ENCODE measurements at places on chromosomes 4 and X.

GRCh38 chr4:36399762-36400353, 118.4 kb downstream of the DTHD1 start:
- DNase-seq, result no peak

- DNase-seq, result no peak
These were observed 134.3 kb downstream of the GUCY2F start for GRCh38 chrX:109347632-109348031.

DNA sequence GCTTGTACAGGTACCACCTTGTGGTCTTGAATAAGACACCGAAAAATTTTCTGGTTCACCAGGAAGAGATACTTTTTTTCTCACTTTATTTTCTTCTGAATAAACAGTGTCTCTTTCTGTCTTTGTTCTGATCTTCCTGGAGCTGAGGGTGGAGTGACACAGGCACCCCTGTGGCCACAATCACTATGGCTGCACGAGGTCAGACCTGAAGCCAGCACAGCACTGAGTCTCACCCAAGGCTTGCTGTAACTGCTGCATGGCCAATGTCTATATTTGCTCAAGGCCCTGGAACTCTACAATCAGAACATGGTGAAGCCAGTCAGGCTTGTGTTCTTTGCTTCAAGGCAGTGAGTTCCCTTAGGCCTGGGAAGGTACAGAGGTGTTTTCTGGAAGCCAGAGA, 87.2 kb downstream of the GPR174 start:
- no peak for DNase-seq

DNA sequence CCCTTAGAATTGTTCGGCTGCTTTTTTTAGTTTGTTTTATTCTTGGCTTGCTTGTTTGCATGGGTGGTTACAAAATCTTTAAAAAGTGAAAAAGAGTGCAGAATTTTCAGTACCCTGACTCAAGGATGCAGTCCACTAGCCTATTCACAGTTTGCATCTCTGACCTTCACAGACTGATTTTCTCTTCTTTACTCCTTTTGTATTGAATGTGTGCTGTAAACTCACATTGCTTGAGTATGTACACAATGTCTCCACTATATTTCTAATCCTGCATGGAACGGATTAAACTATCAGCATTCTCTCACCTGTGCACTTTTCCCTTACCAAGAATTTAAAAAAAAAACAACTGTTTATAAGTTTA, 22.2 kb upstream of the GPM6A start:
- no peak for DNase-seq

DNA sequence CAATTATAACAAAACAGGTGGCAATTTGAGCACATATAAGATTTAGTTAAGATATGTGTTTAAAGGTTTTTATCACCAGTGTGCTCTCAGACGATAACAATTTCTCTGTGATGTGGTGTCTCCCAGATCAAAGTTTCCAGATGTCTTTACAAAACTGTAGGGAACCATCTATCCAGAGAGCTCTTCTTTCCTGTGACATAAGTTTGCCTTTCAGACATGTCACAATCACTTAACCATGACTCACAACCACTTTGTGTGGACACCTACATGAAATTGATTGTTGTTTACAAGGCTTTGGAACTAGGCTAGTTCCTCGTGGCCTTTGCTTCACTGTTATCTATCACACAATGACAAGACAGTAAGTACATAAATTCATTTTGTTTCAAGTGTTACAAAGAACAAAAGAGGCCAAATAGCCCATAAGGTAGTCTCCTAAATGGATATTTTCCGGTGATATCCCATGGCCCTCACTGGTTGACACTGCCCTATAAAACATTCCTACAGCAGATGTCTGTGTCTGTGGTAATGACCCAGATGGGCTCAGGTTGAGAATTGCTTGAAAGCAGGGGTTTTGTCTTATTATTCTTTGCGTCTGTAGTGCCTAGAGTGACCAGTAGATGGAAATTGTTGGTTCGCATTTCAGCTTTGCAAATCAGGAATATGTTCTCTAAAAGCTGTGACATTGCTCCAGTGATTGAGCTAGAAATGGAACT, 297.8 kb upstream of the FAM241A start:
- DNase-seq, result no peak

GRCh38 chr4:141912831-141913230, 276.4 kb downstream of the IL15 start:
- DNase-seq, result no peak

DNA sequence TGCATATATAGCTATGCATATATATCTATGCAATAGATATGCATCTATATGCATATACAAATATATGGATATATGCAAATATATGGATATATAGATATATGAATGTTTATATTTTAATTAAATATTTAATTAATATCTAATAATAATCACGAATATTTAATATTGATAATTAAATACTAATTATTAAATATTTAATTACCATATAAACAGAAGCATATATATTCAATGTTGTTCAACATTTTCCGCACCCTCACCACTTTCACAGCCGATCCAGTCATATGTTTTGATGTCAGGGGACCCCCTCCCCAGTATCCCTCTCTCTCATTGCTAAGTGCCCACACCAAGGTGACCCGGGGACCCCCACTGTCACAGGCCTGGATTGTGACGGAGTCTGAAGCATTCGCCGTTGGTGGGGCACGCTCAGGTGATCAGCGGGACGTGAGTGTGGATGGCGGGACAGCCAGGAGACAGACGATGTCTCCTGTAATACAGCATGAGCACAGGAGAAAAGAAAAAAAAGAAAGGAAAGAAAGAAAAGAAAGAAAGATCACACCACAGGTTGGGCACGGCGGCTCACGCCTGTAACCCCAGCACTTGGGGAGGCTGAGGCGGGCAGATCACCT, 199.7 kb downstream of the CRLF2 start:
- DNase-seq, result no peak

DNA sequence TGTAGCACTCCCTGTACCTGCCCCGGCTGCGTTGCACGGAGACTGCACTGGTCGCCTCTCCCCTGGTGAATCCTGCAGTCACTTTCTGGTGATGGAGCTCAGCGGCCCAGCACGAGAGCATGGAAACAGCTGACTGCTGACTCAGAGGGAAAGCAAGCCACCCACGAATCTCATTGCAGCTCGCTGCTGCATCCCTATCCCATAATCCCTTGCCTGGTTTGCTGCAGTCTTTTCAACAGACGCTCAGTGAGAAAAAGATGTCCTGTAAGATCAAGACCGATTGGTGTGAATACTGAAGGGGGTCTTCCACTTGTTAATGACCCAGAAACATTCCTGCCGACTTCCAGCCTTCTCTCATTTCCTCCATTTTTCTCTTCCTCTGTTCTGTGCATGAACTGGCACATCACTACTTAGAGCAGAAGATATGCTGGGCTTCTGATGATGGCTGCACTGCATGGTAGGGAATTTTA, 52.9 kb downstream of the TRIM2 start:
- DNase-seq, result no peak

- DNase-seq, result no peak
These were observed 20.3 kb downstream of the QRFPR start for GRCh38 chr4:121360495-121360894.

DNA sequence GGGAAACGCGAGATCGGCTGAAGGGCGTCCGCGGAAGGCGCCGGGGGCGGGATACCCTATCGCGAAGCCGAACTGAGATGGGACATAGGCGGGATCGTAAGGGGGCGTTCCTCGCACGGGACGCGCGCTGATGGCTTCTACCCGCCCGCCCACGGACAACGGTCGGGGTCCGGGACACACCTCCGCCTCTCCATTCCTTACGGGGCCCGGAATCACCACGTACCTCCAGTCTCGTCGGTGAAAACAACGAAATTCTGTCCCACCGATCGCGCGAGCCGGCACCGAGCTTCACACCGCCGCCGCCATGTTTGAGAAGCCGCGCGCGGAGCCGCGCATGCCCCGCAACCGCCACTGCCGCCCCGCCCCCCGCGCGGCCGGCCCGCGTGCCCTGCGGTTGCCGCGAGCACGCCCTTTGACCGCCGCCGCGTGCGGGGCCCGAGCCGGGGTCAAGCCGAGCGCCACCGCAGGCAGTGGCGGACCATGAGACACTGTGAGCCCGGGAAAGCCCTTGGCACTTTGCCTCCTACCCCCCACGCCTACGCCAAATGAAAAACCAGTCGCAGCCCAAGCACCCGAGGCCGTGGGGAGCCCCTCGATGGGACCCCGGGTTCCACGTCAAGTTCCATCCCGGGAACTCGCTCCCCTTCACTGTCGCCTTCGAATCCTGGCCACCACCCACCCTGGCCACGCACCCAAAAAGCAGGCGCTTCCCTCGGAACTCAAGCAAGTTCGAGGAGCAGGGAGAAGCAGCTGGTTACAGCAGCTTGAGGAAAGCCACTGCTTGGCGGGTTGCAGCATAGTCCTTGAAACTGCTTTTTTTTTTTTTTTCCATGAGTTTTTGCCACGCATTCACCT, at the start of gene SCML2:
SCML2 (minus strand) TSS at position 320 of the 855 bp plus-strand sequence. CDS start 20,617 bp downstream, outside the sequence.
- no peak for DNase-seq

GRCh38 chr4:5636766-5637670, 71.3 kb downstream of the EVC2 start:
- DNase-seq, result no peak

GRCh38 chr4:30840571-30840970, 120.4 kb downstream of the PCDH7 start:
- no peak for DNase-seq

DNA sequence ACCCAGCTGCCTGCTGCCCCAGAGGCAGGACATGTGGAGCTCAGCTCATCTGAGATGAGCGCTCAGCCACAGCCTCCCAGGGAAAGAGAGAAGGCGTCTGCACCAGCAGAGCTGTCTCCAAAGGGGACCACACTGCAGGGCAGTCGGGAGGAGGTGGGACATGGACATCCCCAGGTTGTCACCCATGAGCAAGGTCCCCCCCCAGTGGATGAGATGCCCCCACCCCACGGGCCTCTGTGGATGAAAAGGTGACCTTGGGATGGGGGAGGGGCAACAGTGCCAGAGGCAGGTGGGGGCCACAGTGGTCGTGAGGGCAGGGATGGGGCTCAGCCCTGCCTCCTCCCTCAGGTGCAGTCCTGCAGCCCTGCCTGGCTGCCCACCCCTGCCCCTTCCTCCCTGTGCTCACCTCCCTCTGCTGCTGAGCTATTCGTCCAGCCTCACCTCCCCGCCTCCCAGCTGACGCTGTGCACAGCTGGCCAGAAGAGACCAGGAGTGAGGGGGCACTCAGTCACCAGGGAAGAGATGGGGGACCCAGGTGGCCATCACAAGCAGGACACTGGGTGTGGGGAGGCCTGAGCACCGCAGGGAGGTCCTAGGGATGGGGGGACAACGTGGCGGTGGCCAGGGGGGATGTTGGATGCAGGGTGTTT, 9.3 kb downstream of the NKX1-1 start:
- no peak for DNase-seq

DNA sequence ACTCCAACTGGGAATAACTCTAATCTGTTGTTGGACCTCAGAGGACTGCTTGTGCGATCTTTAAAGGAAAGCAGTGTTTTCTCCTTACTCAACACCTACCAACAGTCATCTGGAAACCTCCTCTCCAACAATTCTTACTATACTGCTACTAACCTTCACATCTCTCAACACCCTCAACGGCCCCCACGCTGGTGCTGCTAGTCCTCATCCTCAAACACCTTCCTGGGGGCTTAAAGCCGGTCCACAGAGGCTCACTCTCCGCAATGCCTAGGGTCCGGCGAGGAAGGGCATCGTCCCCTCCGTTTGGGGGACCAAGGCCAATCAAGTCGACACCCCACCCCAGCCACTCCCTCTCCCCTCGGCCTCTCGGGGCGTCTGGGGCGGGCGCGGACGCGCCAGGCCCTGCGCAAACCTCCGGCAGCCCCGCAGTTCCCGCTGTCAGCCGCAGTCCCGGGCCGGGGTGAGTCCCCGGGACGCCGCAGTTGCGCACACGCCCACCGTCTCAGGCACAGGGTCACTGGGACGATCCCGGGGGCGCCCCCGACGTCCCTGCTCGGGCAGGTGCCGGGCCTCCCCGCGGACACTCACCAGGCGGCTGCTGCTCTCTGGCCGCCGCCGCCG, 418 bp downstream of the TAB3 start:
- no peak for DNase-seq

DNA sequence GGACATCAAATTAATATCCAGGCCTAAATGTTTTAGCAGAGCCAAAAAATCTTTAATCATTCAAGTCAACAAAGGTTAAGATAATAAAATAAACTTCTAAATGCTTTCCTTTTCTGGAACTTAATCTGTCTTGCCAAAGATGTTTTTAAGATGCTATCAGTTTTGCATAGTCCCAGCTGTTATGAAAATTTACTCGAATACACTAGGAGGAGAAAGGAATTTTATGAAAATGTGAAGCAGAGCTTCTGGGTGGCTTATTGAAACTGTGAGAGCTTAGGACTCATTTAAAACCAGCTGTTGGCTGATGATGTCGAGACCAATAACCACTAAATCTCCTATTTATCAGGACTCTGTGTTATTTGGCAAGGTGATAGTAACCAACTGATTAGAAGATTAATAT, 202.2 kb upstream of the ETNPPL start:
- DNase-seq, result no peak

DNA sequence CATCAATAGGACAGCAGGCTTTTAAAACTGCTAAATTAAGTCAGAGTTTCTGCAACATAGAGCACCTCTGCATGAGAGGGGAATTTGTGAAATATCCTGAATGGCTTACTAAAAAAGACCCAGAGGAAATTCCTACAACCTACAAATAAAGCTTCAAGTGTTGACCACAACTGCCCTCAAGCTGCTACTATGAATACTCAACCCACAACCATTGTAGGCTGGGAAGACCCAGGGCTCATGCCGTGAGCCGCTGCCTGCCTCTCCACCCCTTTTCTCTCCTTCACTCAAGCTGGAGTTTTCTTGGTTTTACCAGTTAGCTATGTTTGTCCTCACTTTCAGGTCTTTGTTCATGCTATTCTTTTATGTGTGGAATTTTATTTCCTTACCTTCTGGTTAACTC, 151.6 kb downstream of the EMCN start:
- DNase-seq, result no peak

GRCh38 chrX:43096830-43097229, 318.9 kb upstream of the PPP1R2C start:
- DNase-seq, result no peak

- no peak for DNase-seq
These were observed 13.9 kb downstream of the FTSJ1 start for GRCh38 chrX:48489892-48490291.

- DNase-seq, result no peak
These were observed 136.2 kb upstream of the RPS6KA3 start for GRCh38 chrX:20402956-20403355.

DNA sequence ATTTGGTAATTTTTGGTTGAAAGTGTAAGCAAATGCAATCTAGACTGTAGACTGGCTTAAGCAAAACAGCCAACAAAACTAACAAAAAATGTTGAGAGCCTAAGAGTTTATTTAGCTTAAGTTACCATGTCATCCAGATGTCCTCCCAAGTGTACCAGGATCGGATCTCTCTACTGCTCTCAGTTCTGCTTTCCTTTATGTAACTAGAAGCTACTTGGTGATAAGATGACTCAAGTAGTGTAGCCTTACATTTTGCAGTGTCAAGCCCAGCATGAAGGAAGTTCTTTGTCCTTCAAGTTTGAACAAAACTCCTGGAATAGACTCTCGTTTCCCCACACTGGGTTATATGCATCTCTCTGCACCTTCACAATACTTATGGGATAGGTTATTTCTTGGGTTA, 1500.0 kb downstream of the STIM2 start:
- DNase-seq, result no peak

- no peak for DNase-seq
These were observed 94.0 kb upstream of the TBL1X start for GRCh38 chrX:9370893-9371292.

Measured in D721Med (cell line).